Sigmoid colon (tissue), 7 donors: ENCODE measurements at places on chromosomes 3 and 15. TPM values are rescaled to one million over a fixed set of nuclear protein-coding genes. Genes with fewer than 3 reads are reported as not detected.

- H3K4me3 ChIP-seq = no peak overlapping the region
- H3K27me3 ChIP-seq = no peaks in the 10 kb centered on the region
- H3K36me3 ChIP-seq = no peaks in the 10 kb centered on the region
- H3K4me1 ChIP-seq = no peaks in the 10 kb centered on the region
Observed at GRCh38 chr3:176916777-176917176, 280.5 kb downstream of the TBL1XR1 start.

DNA sequence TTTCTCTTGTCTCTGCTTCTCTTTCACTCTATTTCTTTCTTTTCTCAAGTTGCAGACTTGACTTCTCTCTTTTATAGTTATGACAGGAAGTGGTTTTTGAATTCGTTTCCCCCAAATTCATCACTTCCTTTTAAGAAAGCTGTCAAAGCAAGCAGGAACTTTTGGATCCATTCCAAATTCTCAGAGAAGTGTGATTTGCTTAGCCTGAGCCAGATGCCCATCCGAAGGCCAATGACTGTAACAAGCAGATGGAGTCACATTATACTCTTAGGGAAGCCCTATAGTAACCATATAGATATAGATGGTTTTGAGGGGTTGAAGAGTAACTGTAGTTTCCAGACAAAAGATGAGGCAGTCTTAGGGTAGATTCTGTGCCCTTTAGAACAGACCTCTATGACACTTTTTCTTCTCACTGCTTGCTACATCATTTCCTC, 592.0 kb upstream of the KCNMB2 start:
- H3K27me3 ChIP-seq = no peaks in the 10 kb centered on the region
- no peak for DNase-seq
- no peak overlapping the region for H3K4me3 ChIP-seq
- no peak overlapping the region for H3K27ac ChIP-seq
- H3K4me1 ChIP-seq = no peaks in the 10 kb centered on the region

GRCh38 chr3:106006001-106006400, 137.2 kb upstream of the CBLB start:
- H3K36me3 ChIP-seq = no peaks in the 10 kb centered on the region
- H3K27ac ChIP-seq = no peak overlapping the region
- H3K4me1 ChIP-seq = no peaks in the 10 kb centered on the region
- DNase-seq = no peak

SNTN gene
- not detected for total RNA-seq

ABHD10 gene
- total RNA-seq = 13.3 TPM

AGTR1 gene
- total RNA-seq = 77.8 TPM

IDH3A gene
- 96.7 TPM for total RNA-seq

SPG11 gene
- 60.3 TPM for total RNA-seq

SLC28A2 gene
- total RNA-seq = not detected

PDCD6IP gene
- total RNA-seq = 77.1 TPM

SST gene
- 1.5 TPM for total RNA-seq
